ENCODE measurements at places on chromosomes 2 and 18.

GRCh38 chr2:36322108-36322507 lies 33.5 kb upstream of the CRIM1 start:
- no peak for DNase-seq

DNA sequence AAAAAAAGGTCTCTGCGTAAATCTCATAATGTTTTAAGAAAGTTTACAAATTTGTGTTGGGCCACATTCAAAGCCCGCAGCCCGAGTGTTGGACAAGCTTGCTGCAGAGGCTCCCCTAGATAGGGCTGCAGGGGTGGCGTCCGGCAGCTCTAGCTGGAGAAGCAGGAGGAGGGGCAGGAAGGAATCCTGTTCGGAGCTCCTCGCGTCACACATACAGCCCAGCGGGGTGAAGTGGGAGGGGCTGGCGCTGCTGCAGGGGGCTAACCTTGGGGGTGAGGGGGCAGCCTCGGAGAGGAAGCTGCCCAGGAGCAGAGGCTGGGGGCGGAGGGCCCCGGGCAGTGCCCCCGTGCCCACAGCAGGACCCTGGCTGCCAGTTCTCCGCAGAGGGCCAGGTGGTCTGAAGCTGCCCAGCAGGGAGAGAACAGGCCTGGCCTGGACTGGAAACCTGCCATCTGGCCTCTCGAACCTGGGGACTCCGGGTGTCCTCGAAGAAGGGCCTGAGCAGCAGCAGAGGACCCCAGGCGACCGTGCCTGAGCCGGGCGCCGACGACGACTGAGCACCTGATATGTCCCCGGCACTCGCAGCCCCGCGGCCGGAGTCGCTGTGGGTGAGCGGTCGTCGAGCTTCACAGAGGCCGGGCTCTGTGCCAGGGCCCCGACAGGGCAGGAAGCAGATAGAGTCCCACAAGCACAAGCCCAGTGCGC lies 2.6 kb upstream of the GPR35 start:
- DNase-seq: no peak

- DNase-seq: no peak
Measured at GRCh38 chr2:239726631-239727181, 298.4 kb downstream of the NDUFA10 start.

- DNase-seq: no peak
Measured at GRCh38 chr2:86027922-86028765, 77.5 kb downstream of the POLR1A start.

DNA sequence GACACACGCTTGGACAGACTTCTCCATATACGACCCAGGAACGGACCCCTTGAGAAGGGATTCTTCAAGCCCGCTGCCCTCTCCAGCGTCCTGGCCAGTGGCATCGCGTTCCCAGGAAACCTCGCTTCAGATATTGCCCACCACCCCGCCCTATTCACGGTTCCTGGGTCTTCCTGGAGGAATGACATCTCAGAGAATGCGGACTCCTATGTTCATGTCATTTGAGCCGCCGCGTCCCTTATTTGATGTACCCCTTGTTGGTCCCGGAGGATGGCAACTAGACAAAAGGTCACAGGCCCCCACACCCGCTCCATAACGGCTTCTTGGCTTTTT lies 588 bp upstream of the CCDC93 start:
- DNase-seq: no peak

GRCh38 chr2:238247002-238247822 lies 7.4 kb upstream of the HES6 start:
- no peak for DNase-seq

- no peak for DNase-seq
Measured at GRCh38 chr2:218970894-218971293, 11.4 kb downstream of the CDK5R2 start.

DNA sequence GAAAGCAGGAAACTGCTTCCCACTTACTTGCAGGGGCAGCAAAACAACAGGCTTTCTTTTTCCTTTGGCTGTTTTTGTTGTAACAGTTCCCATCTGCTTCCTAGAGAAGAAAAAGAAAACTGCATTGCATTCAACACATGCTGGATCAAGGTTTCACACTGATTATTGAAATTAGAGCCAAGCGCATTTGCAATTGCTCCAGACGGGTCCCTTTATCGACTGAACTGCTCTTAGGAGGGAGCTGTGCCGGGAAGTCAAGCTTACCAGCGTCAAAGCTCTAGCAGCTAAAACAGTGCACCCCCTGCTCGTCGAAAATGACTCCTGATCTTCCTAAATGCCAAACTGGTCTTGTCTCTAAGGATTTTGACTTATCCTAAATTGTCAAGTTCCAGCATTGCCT lies 164.0 kb upstream of the SESTD1 start:
- no peak for DNase-seq

DNA sequence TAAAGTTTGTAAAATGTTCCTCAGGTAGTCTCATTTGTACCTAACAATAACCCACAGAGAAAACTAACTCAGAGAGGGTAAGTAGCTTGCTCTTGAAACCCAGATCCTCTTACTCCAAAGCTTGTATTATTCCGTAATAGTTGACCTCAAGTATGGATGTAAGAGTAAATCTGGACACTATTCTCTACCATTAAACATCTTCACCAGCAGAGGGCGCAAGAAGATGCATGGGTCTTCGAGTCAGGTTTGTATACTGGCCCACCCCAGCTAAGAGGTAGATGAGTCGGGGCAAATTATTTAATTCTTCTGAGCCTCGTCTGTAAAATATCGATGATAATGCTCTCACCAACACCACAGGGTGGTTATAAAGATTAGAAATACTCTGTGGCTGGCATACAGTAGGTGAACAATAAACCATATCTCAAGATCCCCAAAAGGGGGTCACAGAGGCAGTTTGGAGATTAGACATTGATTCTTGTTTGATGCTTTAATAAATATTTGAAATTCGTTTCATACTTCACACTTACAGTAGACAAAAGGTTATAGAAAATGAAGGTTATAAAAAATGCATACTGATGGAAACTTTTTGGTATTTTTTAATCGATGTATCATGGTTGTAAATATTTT lies 3.5 kb upstream of the CABLES1 start:
- peak; percentile 87 for DNase-seq

DNA sequence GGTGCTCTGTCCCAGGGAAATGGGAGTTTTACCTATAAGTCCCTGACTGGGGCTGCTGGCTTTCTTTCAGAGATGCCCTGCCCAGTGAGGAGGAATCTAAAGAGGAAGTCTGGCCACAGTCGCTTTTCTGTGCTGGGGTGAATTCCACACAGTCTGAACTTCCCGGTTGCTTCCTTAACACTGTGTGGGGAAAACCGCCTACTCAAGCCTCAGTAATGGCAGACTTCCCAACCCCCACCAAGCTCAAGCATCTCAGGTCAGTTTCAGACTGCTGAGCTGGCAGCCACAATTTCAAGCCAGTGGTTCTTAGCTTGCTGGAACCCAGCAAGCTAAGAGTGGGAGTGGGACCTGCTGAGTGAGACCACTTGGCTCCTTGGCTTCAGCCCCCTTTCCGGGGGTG lies 54.9 kb downstream of the NUP35 start:
- DNase-seq: peak; percentile 16

- no peak for DNase-seq
Measured at GRCh38 chr2:146642066-146642465, 1202.8 kb upstream of the ACVR2A start.

DNA sequence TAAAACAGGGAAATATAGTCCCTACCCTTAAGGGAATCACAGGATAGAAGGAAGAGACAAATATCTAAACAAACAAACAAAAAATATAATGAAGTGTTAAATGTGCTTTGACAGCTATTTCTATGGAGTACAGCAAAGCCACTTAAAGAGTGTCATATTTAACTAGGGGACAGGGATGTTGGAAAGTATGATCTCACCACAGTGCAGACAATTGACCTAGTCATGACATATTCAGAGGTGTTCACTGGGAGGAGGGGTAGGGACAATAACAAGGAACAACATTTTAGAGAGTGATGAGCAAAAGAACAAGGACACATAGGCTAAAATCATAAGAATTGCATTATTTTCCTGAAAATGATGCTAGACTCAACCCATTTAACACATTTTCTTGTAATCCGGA lies 107.5 kb downstream of the TMEM163 start:
- no peak for DNase-seq

DNA sequence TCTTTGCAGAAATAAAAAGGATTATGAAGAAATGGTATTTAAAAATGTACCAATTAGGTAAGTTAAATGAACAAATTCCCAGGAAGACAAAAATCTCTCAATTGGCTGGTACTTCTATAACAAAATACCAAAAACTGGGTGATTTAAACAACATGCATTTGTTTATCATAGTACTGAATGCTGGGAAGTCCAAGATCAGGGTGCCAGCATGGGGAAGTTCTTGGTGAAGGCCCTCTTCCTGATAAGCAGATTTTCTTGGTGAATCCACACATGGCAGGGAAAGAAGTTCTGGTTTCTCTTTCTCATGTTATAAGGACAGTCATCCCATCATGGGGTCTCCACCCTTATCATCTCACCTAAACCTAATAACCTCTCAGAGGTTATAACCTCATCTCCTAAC lies 271.6 kb upstream of the SETBP1 start:
- DNase-seq: peak; percentile 3

DNA sequence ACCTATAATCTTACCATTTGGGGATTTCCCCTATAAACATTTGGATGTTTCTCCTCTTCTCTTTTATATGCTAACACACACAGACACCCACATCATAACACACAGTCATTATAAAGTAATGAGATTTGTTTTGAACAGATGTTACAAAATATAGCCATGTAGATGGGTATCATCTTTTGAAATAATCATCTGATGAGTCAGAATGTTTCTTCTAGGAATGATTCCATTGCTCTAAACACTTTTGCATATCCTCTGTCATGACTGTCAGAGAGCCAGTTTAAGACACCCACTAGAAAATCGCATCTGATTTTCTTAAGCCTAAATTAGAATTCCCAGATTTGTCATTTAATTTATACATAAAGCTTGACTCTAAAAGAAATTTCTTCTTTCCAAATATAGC lies 442.6 kb downstream of the CMPK2 start:
- no peak for DNase-seq

GRCh38 chr2:65867446-65867845 lies 435.0 kb upstream of the SPRED2 start:
- no peak for DNase-seq

GRCh38 chr2:108910011-108910431 lies 79.0 kb downstream of the EDAR start:
- no peak for DNase-seq

DNA sequence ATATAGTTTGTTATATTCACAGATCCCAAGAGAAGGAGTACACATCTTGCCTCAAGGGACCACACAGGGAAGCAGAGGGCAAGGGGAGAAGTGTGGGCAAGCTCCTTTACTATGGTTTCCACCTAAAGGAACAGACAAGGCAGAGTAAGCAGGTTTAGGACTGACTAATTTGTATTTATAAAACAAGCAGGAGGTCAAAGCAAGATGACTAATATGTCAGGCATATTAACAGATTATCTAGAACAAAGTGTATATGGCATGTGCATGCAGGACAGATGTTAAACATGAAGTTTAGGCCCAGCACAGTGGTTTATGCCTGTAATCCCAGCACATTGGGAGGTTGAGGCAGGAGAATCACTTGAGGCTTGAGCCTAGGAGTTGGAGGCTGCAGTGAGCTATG lies 3.7 kb upstream of the LRP2 start:
- DNase-seq: no peak

GRCh38 chr2:112836163-112836560 lies 417 bp downstream of the IL1B start:
- DNase-seq: no peak

DNA sequence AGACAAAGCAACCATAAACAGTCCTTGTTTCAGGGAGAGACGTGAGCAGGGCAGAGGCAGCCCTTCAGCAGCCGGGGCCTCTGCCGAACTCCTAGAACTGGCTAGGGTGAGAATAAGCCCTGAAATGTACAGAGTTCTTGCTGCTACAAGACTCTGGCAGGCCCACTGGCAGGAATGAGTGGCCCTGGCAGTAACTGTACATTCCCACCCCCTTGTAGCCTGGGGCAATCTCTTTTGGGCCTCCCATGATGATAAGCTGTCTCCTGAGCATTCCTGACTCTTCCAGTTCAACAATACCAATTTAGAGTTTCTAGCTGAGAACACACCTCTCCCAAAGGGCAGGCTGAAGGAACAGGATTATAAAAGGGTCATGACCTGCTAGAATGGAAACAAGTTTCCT lies 54.3 kb downstream of the HAUS1 start:
- no peak for DNase-seq

DNA sequence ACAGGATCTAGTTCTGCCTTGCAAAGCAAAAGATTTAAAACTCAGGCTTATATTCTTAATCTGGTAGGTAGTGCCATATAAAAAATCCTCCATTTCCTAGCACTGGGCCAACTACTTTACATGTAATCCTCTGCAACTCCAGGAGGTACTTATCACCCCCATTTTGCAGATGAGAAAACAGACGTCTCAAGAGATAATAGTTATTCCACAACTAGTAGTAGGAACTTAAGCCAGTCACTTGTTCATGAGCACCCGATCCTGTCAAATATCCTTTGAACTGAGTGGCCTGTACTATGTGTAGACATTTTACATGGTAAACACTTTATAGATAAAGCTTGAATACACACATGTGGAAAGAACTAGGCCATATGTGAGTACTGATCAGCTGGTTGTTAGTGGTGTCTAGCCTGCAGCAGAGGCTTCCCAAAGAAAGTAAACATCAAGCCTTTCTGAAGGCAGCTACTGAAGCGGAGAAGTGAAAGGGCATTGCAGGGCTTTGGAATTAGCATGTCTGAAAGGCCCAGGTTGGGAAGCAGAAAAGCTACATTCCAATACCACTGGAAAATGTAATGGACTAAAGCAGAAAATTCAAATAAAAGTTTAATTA lies 48.0 kb downstream of the NAB1 start:
- no peak for DNase-seq

DNA sequence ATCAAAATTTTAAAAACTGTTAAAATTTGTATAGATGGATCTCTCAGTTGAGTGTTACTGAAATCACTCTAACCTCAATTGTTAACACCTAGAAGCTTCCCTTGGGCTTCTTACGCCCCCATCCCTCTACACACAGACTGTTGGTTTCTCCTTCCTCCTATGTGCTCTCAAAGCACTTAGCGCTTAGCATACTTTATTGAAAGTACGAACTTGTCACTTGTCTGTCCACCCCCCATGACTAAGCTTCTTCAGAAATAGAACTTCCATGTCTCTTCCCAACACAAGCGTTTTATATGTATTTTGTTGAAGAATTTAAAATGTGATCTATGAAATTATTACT lies 441 bp downstream of the MPHOSPH10 start:
- peak; percentile 26 for DNase-seq

GRCh38 chr2:221347471-221347870 lies 224.6 kb downstream of the EPHA4 start:
- no peak for DNase-seq

GRCh38 chr2:79512442-79513401 lies at the start of gene CTNNA2:
CTNNA2 (plus strand) TSS chr2:79513051.
- peak; percentile 28 for DNase-seq

DNA sequence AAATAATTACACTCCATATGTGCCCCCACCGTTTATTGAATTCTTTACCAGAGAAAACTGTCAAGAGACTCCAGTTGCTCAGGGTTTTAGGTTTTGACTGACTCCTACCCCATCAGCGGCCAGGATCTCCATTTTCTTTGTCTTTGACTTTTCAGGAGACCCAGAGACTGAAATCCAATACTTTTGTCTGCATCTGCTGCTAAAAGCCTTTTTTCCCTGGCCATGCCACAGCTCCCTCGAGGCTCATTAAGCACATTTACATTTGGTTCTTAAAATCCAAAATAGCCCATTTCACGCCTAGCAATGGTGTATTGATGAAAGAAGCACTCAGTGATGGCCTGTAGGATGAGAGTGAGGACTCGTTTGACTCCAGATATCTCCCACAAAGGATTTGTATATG lies 332.6 kb upstream of the ACVR2A start:
- DNase-seq: no peak

GRCh38 chr2:176088937-176089842 lies 3.3 kb upstream of the HOXD13 start:
- DNase-seq: no peak

GRCh38 chr2:146189541-146189940 lies 1655.3 kb upstream of the ACVR2A start:
- no peak for DNase-seq
